ACHN (cell line): ENCODE measurements at places on chromosomes 3 and 15.

GRCh38 chr3:70244422-70244821, 68.0 kb downstream of the MDFIC2 start:
- no peak for DNase-seq

DNA sequence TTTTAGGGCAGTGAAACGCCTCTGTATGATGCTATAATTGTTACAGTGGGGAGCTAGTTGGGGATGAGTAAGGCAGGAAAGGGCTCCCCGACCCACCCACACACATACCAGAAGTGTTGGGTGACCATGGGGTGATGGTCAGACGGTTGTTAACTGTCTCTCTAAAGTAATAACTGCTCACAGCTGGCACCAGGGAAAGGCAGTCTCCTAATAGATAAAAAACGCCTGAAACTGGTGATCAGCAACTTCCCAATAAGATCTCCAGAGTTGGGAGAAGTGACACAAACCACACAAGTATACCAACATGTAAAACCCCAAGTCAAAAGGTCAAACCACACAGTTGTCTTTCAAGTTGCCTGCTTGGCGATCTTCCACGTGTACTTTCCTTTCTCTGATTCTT, 346.5 kb upstream of the CNTN4 start:
- DNase-seq, result no peak

GRCh38 chr3:134640378-134640777, 10.4 kb downstream of the KY start:
- DNase-seq, result no peak

GRCh38 chr3:12994607-12995388, 78.4 kb downstream of the IQSEC1 start:
- peak; percentile 82 for DNase-seq

- DNase-seq, result no peak
Observed at GRCh38 chr3:159807137-159808040, 181.2 kb upstream of the IL12A start.

DNA sequence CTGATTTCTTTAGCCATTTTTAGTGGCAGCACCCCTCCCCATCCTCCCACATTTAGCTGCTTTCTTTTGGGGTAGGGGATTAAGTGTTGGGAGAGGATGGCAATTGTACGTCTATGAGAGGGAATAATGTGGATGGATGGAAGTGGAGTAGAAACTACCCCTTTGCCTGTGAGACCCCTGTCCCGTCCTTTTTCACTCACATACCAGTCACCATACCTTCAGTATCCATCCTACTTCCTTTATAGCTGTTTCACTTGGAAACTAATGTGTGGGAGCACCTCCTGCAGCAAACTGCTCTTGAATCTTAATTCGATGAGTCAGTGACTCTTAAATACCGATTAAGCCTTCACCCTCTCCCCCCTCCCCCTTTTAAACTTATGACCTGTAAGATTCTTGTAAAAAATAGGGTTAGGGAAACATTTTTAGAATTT, 730 bp downstream of the SPRED1 start:
- peak; percentile 71 for DNase-seq

DNA sequence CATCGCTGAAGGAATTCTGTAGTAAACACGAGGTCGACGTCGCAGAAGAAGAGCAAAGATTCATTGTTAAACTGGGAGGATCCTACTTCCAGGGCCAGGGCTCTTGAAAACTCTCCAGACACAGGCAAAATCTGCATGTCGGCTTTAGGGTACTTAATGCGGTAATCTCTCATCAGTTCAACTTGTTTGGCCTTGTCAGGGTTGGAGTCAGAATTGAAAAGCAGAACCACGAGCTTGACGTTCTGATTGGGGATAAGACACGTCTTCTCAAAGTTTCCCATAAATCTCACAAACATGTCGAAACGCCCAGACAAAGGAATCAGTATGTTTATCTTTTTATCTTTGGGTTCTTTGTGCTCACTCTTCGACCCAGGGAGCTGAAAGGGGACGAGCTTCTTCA, 74.0 kb downstream of the CHSY1 start:
- DNase-seq, result no peak

DNA sequence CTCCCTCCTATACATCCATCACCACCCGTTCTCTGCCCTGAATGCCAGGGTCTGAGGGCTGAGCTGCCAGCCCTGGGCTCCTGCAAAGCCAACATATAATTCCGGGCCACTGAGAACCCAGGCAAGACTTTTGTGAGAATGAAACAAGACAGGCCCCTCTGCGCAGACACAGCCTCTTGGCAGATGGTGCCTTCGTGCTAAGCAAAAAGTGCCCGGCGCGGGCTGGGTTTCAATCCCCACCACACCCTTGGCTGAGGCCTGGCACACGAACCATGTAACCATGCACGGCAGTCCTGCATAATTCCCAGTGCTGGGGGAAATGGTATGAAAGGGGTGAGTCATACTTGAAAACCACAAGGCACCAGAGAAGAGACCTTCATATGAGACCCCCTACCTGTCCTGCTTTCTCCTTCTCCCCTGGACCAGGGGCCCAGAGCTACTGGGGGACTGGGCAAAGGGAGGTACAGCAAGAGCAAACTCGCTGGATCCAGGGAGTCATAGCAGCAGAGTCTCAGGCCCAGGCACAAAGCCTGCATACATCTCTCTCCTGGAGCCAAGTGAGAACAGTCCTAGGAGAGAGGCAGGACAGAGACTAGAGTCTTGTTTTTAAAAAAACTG, 26.1 kb upstream of the LOXL1 start:
- no peak for DNase-seq

DNA sequence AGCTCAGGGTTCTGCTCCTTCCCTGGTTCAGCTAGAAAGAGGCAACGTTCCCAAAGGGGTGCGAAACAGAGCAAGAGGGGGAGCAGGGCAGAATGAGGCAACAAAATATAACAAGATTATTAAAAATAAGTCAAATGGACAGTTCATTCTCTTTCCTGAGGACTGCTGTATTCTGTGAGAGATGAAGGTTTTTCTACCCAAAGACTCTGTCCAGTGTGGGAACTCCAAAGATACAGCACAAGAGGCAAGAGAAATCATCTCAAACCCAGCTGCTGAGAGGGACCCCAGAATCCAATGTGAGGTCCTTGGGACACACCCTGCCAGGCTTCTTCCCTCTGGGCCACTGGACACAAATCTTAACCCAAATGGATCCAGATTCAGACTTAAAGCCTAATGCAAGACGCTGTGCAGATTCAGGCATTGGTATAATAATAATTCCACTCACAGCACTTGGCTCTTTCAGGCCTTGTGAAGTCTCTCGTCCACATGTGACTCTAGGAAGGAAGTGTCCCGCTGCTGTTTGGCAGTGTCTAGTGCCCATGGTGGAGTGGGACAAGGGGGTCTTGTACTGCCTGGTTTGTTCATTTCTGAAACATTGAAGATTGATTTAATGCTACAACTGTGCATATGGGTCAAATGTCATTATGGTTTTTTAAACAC, 14.5 kb upstream of the ARHGAP31 start:
- DNase-seq, result no peak

- no peak for DNase-seq
Observed at GRCh38 chr3:133948131-133948810, 52.6 kb upstream of the RAB6B start.

DNA sequence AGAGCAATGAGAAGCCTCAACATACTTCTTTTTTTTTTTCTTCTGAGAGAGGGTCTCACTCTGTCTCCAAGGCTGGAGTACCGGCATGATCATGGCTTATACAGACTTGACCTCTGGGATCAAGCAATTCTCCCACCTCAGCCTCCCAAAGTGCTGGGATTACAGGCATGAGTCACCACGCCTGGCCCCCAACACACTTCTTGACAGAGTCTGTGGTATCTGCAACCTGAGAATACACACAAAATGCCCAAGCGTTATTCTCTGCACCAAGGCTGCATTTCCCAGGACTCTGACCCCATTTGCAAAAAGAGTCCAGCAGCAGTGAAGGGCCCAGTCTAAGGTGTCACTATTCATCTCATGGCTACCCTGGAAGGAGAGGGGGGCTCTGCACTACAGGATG, 42.7 kb upstream of the BLM start:
- no peak for DNase-seq

GRCh38 chr15:39502082-39502447, 78.8 kb upstream of the THBS1 start:
- no peak for DNase-seq

GRCh38 chr15:65558997-65559760, 28.9 kb downstream of the HACD3 start:
- DNase-seq, result no peak
